ENCODE measurements at places on chromosomes 5 and 9.

DNA sequence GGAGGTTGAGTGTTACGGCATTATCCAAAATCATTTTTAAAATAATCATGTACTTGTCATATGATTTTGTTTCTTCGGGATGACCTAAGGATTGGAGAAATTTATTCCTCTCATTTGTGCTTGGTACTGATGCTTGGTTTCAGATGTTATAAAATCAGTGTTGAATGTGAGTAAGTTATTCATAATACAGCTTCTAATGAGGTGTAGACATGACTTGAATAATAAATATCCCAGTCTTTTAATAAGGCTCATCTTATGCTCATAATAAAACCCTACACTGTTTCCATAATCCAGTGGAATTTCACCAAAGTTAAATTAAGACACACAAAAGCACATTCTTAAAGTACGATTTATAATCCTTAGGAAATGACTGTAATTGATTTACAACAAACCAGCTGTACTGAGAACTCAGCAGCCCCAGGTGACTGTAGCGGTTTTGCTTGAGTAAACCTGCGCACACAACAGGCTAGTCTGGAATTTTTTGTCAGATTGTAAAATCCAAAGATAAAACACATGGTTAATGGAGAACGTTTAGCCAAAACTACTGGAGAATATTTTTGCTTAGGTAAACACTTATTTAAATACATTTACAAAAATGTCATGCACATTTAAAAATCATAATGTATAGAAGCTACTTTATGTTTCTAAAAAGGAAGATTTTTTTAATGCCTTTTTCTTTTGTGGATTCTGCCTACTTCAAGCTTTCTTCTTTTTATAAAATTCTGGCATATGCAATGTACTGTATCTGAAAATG lies 609.8 kb upstream of the GRAMD2B start:
- DNase-seq: no peak

DNA sequence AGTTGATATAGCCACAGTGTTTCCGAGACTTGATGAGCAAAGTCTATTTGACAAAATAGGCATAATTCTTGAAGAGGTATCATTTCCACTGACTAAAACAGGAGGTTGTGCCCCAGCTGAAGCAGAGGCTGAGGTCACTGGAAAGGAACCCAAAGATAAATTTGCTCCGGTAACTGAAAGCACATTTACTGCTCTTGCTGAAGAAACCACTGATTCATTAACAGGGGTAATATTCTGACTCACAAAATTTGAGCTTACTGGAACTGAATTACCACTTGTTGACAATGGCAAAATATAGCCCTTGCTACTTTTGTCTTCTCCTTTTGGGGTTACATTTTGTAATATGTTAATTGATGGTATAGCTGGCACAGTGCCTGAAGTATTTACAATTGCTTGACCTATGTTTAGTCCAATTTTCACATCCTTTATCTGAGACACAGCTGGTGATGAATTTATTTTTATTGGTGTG lies 30.2 kb downstream of the MLANA start:
- DNase-seq: no peak

DNA sequence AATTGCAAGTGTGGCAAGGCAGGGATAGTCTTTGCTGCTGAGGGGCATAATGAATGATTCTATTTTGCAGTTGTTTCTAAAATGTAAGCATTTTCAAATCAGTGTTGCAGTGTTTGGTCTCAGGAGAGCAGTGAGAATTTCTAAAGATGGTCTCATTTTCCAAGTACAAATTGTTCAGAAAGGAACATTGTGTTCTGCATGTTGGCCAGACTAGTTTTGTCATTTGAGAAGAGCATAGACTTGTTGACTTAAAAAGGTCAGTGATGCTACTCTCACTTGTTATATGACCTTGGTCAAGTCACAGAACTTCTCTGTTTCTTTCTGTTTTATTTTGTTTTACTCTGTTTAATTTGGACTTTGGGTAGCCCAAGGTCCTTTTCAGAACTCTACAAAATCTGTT lies 344.6 kb downstream of the OSTF1 start:
- DNase-seq: no peak

- no peak for DNase-seq
Observed at GRCh38 chr5:125194883-125195282, 448.4 kb upstream of the ZNF608 start.

- no peak for DNase-seq
Observed at GRCh38 chr9:132894862-132895835, 16.5 kb downstream of the SPACA9 start.

DNA sequence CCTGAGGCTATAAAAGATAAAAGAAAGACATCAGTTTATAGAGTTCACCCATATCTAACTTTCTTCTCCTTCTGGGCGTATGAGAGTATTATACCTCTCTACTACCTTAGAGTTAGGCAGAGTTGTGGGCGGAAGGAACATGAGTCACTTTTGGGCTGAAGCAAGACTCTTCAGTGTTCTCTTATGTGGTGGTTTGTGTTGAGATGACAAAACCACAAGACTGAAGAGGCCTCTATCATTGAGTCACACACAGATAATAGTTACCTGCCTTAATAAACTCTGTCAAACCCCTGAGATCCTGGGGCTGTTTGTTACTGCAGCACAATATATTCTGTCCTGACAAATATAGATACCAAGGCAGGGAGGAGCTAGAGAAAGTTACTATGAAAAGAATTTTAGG lies 184.2 kb downstream of the EFNA5 start:
- DNase-seq: no peak

- no peak for DNase-seq
Observed at GRCh38 chr5:5432020-5432707, 9.7 kb downstream of the ICE1 start.

DNA sequence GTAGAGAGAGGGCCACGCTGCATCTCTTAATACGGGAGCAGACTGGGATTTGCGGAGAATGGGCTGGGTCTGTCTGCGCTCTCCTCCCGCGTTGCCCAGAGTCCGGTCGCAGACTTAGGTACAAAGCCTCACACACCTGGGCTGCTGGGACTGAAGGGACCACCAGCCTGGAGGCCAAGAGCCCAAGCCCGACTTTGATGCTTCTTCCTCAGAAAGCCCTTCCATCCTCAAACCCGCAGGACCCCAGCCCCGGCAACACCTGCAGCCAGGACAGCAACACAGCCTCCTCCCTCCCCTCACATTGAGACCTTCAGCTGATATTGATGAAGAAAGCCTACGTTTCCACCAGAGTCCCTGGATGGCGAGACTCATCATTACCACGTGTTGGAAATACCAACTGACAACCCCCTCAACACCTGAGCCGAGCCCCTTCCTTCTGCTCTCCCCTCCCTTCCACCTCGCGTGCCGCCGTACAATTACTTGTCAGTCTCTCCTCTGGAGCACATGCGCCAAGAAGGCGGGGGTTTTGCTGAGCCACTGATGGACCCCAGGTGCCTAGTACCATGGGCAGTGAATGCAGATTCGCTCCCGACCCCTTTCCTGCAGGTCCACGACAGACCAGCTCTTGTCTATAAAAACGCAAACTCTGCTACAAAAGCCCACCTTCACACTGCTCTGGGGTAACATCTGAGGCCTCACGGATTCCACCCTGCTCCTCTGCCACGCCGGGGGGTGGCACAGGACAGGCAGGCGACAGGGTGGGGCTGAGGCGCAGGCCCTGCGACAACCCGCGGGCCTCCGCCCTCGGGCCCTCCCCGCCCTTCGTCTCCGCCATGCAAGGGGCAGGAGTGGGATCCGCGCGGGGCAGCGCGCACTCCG lies 841 bp downstream of the ASB6 start:
- no peak for DNase-seq

- DNase-seq: no peak
Observed at GRCh38 chr5:120765189-120765588, 301.1 kb downstream of the PRR16 start.

DNA sequence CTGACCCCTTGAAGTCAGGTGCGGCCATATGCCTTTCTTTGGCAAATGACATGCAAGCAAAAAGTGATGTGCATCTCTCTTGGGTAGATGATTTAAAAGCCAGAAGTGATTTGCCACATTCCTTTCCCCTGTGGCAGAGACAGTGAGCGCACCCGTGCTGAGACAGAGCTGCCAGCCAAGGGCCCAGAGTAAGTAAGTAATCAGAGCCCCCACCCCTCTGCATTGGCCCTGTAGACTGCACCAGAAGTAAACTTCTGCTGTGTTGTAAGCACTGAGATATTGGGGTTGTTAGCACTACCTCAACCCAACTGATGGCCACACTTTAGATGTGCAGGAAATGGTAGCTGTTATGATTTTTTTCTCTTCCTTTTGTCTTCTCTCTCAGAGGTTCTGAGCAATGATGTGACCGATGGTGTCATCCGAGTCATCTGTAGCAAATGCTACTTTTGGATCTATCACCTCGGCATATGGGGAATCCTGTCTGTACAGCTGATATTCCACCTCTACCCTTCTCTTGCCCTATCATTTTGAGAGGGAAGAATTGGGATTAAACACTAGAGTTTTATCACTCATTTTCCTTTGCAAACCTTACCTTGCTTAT lies 58.0 kb downstream of the DOCK2 start:
- DNase-seq: no peak

DNA sequence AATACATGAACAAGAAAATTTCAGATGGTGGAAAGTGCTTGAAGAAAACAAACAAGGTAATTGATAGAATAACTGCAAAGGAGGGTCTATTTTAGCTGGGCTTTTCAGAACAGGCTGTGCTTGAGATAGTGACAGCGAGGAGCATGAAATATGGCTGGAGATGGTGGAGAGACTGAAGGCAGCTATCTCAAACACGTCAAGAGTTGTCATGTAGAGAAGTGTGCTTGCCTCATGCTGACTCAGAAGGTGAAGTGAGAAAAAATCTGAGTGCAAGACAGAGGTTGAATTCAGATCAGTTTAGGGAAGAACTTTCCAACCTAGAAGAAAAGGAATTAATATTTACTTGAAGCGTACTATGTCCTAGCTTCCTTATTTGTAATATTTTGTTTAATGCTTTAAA lies 115.5 kb upstream of the RANBP3L start:
- no peak for DNase-seq

GRCh38 chr5:171188016-171188415 lies 121.0 kb upstream of the TLX3 start:
- no peak for DNase-seq

DNA sequence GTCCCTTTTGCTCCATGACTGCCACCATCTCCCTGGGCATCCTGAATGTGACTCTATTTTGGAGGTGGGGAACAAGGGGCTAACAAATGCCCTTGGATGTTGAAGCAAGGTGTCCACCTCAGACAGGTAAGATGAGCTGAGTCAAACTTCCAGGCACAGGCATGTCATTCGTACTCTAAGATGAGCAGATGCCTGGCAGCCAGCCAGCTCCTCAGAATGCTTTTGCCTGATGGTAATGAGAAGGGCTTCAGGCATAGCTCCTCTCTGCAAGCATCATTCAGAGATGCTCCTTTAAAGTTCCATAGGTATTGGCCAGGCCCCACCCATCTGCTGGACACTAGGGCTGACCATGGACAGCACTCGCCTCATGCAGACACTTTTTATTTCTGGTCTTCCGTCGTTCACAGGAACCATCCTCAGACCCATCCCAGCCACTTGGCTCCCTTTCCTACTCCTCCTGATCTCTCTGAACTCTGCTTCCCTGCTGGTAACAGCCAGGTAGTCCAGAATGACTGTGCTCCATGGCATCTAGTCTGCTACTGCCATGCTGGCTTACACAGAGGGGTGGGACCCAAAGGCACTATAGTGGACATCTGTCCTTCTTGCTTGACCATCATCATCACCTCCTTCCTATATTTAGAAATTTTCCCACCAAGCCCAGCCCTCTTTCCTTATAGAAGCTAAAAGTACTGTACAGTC lies 118.8 kb downstream of the GLIS3 start:
- DNase-seq: no peak

DNA sequence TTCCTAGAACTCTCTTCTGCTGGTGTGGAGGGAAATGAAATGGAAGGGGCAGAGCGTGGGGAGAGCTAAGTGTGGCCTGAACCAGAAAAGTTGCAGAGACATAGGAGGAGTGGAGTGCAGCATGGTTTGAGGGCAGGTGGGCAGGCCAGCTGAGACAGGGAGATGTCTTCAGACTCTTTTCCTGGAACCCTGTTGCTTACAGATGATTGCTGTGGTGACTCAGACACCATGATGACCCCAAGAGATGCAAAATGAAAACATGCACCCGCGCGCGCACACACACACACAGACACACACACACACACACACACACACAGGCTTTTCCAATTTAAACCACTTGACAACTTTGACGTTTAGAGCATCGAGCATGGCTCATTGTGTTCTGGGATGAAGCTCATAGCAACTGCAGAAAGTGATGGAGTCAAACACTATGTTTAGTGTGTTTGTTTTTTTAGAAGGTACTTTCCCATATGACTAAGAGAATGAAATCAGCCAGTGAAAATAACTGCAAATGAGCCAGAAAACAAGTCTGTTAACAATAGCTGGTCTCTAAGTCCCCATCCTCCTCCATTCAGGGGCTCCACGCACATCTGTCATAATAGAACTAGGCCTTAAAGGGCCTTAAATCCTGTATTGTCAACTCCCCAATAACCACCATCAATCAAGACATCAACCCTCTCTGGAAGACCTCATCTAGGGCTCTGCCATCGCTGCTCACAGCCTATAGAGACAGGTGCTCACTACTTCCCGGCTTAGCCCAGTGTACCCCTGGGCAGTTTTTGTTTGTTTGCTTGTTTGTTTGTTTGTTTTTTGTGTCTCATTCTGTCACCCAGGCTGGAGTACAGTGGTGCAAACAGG lies 9.6 kb downstream of the TMOD1 start:
- DNase-seq: no peak

GRCh38 chr5:21680196-21680595 lies 1172.9 kb downstream of the CDH12 start:
- no peak for DNase-seq

GRCh38 chr5:76547242-76547890 lies 75.8 kb downstream of the F2RL2 start:
- DNase-seq: peak; percentile 23

GRCh38 chr5:124180875-124181461 lies 565.5 kb downstream of the ZNF608 start:
- no peak for DNase-seq

- DNase-seq: no peak
Observed at GRCh38 chr5:60794691-60795090, 49.4 kb downstream of the ELOVL7 start.

DNA sequence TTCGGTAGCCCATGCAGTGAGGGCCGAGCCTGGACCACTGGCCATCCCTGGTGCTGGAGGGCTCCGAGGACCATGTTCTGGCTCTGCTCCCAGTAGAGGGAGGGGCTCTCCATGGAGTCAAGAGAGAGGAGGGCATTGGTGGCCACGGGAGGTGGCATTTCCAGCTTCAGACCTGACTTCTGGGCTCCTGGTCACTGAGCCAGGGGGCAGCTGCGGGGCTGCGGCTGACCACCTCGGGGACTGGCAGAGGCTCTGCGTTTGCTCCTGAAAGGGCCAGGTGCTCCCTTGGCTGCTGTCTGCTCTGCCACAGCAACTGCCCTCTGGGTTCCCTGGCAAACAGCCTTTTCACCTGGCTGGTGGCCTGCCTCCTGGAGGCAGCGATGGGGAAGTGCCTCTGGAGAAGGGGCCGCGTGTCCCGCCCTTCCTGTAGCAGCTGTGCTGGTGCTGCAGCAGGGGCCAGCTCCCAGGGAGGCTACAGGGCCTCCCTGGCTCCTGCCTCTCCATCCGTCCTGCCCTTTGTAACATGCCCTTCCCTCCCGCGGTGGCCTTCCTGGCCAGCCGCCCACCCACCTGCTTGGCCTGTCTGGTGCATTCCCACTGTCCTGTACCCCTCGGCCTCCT lies 144.6 kb downstream of the CACNA1B start:
- no peak for DNase-seq

- DNase-seq: no peak
Observed at GRCh38 chr9:69149321-69149807, 24.7 kb upstream of the TJP2 start.
